ENCODE measurements at places on chromosomes 1 and 21.
A peak's percentile ranks its signal among the peaks of the same experiment; 100 is the strongest.

GRCh38 chr21:41054018-41054578, 113.9 kb upstream of the BACE2 start:
- DNase-seq = peak; percentile 48

DNA sequence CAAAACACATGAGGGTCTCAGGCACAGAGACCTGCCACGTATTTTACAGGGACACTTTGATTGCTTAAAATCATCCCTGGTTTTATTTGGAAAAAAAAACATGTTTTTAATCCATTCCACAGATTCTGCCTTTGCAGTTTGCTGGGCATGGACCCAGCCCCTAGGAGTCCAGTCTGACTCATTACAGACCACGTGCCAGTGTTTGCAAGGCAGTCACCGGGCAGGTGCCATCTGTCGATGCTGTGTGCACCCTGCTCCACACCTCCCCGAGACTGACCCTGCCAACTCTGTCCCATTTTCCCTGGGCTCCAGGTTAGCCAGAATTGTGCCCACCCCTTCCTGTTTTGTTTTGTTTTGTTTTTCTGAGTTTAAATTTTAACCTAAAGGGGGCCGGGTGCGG, 148.4 kb upstream of the TMEM51 start:
- DNase-seq = no peak

GRCh38 chr1:115251856-115252255, 86.2 kb downstream of the NGF start:
- DNase-seq = peak; percentile 28

DNA sequence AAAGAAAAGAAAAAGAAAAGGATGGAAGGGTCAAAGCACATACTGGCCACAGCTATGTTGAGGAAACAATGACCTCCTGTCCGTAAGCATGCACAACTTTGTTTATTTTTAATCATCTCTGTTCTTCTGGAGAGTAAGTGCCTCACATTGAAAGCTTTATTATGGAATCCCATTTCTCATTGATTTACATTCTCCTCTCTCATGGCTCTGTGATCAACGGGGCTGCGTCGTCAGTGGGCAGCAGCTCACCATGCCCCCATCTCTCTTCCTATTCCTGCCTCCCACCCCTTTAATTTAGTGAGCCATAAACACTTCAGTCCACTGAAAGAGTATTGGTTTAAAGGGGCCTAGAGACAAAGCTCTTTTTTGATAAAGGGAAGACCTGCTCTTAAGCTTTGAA, 98.9 kb downstream of the KAZN start:
- no peak for DNase-seq

- no peak for DNase-seq
Observed at GRCh38 chr1:183075861-183076260, 52.6 kb downstream of the LAMC1 start.

DNA sequence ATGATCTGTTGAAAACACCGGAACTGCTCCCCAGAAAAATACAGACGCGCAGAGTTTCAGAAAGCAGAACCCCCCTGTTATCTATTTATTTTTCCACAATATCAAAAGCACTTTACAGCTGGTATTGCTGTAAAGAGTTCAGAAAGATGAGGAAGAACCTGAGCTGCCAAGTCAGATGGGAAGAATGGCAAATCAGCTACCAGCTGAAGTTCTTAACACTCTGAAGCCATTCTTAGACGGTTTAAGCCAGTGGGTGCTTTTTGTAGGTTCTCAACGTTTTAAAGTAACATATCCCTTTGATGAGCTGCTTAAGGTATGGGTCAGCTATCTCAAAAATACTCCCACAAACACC, 714 bp upstream of the AKIRIN1 start:
- peak; percentile 28 for DNase-seq

GRCh38 chr1:63931468-63931867, 157.7 kb downstream of the ROR1 start:
- no peak for DNase-seq

DNA sequence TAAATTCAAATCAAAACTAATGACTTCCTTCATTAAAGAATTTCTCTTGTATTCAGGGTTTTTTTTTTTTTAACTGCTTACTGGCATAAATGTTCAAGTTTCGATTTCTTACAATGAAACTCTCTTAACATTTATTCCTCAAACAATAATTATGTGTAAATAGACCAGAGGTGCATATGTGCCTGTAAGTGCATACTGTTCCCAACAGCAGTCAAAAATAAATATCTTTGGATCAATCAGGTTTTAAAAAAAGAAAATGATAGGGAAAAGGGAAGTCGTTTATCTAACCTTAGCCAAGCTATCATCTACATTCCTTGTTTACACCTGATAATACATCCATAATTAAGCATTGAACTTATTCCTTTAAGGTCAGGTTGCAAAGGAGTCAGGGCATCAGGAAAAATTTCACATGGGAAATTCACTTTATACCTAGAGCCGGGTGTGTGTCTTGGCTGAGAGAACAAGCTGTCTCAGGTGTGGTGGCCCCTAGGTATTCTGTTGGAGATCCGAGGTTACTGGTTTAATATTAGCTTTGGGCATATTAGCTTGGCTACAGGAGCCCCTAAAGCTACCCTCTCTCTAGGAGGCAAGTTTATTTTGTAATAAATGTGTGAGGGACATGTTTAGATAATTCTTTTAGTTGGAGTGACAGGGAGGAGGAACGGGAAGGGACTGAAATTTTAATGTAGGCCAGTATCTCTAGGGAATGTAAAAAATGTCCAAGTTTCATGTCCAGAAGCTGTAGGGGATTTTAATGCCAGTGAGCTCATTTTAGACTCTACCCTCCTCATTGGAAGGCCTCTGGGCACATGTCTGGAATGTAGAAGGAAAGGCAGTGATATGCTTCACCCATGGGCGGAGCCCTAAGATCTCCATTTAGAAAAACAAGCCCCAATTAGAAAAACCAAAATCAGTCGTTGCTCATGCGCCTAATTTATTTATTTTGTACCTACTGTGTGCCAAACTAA, 327.9 kb upstream of the PROX1 start:
- no peak for DNase-seq

DNA sequence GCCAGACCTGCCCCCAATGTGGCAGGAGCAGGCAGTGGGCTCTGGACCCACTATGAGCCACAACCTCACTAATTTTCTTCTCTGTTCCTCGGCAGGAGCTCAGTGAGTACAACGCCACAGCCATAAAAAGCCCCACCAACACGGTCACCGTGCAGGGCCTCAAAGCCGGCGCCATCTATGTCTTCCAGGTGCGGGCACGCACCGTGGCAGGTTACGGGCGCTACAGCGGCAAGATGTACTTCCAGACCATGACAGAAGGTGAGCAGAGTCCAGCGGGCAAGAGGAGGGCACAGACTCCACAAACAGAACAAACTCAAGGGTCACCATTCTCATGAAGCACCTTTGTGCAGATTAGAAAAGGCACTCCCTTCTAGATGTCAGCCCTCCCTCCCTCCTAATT, 79.9 kb downstream of the LACTBL1 start:
- no peak for DNase-seq

DNA sequence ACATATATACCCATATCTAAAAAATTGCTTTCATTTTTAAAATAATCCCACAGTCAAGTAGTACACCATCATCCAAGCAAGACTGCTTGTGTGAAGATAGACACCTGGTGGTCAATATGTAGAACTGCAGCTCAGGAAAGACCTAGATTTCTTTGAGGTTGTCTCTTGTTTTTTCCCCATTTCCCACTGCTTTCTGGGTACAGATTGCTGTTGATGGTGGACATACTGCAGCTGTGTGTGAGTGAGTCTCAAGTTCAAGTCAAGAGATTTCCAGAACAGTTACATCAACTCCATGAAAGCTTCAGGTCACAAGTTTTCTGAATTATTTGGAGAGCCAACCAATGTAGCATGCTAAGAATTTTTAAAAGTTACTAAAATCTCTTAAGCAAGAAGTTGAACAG, 306.4 kb downstream of the DUSP10 start:
- DNase-seq = no peak

- DNase-seq = no peak
Observed at GRCh38 chr1:177354247-177354646, 183.5 kb downstream of the BRINP2 start.

GRCh38 chr1:99297923-99298322, 33.6 kb downstream of the PLPPR4 start:
- no peak for DNase-seq

- no peak for DNase-seq
Observed at GRCh38 chr21:31182231-31183140, 144.2 kb upstream of the KRTAP19-8 start.

- DNase-seq = no peak
Observed at GRCh38 chr1:29703596-29704370, 467.5 kb downstream of the PTPRU start.

GRCh38 chr1:29970747-29971325, 734.5 kb downstream of the PTPRU start:
- no peak for DNase-seq

DNA sequence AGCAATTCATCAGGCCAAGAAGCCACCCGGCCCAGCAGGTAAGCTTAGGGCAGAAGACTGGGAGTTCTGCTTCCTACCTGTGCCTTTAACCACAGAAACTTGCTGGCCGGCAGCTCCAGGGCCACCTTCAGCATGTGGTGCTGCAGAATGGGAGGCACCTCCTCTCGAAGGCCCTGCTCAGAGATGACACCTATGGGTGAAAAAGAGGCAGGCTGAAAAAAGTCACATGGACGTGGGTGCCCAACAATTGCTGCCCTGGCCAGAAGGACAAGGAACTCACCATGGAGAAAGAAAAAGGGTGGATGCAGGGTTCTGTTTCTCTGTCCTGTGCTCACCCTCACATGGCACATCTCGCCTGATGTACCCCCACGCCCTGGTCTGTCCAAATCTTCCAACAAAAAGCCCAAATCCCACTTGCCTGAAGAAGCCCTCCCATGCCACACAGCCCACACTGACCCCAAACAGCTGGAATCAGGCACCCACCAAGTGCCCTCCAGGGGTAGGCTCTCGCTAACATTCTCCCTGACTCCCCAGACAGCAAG, 33.0 kb downstream of the URB1 start:
- no peak for DNase-seq

DNA sequence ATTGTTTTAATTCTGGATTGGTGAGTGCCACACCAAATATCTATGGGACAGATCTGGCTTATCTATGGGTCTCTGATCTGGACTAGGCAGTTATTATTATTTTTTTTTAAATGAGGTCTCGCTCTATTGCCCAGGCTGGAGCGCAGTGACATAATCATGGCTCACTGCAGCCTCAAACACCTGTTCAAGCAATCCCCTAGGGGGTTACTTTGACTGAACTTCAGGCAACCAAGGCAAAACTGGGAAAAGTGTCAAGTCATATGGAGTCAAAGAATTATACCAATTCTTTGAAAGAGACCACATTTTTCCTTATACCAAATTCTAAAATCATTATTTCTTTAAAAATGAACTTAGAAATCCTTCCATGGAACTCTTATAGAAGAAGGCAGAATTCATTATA, 129.1 kb upstream of the HOOK1 start:
- no peak for DNase-seq

- no peak for DNase-seq
Observed at GRCh38 chr1:44785501-44786137, 2.4 kb downstream of the BEST4 start.

DNA sequence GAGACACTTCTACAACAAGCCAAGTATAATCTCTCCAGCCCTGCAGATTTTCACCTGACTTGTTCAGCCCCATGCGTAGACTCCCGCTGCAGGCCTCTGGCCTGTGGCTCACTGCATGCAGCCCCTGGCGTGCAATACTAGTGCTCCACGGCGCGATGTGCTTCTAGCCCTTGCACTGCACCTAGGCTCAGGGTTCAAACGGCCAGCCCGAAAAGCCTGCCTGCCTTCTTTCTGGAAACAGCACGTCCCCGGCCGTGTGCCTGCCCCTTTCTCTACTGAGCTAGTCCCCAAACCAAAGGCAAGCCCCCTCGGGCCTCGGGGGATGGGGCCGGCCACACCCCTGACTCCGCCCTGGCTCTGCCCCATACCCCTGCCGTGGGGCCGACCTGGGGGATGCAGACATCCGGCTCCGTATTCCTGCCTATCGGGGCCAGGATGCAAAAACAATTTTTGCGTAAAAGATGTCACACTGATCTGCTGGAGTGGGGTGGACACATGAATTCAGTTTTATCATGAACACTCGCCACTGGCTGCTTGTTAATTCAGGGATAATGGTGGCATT, 26.3 kb upstream of the TRAPPC10 start:
- DNase-seq = no peak

- peak; percentile 64 for DNase-seq
Observed at GRCh38 chr1:156750711-156751450, 594 bp downstream of the HDGF start.

DNA sequence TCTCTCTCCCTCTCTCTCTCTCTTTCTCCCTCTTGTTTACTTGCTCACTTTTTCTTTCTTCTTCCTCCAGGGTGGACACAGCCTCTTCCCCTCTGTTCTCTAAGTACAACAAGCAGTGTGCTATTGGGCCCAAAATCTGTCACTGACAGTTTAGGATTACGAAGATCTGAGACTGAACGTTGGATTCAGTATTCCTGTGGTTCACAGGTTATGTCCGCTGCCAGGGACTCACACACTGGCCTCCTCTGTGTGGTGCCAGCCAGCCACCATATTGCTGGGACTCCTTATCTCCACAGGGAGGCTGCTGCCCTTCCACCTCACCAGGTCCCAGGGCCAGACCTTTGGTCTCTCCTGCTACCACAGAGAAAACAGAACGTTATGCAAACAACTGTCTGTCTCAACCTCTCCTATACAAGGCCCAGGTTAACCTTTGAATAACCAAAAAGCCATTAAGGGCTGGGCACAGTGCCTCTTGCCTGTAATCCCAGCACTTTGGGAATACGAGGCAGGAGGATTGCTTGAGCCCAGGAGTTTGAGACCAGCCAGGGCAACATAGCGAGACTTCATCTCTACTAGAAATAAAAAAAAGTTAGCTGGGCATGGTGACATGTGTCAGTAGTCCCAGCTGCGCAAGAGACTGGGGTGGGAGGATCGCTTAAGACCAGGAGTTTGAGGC, 171.9 kb upstream of the RAB4A start:
- no peak for DNase-seq

DNA sequence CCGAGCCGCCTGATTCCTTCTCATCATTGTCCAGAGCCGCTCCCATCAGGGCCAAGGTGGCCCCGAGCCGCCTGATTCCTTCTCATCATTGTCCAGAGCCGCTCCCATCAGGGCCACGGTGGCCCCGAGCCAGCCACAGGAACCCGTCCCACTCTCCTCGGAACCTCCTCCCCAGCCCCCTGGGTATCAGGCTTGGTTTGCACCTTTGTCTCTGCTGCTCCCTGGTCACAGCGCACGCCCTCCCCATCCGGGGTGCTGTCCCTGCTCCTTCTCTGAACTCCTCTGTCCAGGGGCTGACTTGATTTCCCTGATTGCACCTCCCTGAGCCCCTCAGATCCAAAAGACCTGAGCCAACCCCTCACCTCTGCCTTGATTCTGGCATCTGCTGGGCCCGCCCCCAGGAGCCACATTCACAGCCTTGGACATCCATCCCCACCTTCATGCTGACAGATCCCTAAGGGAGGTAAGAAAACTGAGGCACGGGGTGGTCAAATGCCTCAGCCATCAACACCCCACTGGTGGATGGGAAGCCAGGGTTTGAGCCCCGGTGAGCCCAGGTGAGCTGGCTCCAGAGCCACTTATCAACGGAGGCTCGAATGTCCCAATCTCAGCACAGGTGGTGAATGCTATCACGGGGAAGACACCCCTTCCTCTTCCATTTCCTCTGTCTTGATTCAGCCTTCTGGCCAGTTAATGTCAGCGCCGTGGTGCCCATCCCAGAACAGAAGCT, 25.6 kb upstream of the COL18A1 start:
- DNase-seq = peak; percentile 10
